ENCODE measurements at places on chromosomes 5 and 9. TPM values are rescaled to one million over a fixed set of nuclear protein-coding genes. Genes with fewer than 3 reads are reported as not detected.
A peak's percentile ranks its signal among the peaks of the same experiment; 100 is the strongest.

- DNase-seq, result no peak
Observed at GRCh38 chr9:17216011-17216410, 81.2 kb downstream of the CNTLN start.

DNA sequence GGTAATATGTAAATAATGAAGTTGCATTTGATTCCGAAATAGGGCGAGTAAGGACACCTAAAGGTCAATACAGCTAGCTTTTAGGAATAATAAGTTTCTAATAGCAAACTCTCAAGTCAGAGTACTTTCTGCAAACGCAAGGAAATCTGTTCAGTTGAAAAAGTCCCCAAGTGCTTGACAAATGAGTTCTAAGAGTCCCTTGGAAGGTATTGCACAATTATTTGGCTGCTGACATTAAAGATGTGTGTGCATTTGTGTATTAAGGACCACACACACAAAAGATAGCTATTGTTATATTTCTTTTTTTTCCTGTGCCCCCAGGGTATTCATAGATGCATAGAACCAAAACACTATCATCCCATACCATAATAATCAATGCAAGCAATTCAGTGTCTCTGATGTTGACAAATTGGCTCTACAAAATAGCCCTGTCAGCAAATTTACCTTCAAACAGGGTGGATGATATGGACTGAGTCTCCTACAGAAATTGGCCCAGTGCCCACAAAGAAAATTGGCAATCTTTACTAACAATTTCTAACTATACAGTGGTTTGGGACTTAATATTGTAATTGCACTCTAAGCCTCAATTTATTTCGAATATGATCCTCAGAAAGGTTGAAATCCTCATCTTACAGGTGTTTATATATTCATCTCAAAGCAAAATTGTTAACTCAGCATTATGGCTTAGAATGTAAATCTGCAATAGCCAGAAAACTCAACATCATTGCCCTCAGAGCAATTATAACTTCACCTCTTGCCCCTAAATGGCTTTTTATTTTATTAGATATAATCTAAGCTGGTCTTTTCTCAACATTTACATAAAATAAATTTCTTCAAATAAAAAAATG lies 827.2 kb downstream of the MAT2B start:
- DNase-seq, result no peak

The PLAC8L1 gene
- 0.62 TPM for total RNA-seq

The FGFR4 gene
- total RNA-seq, result 1.4 TPM

GRCh38 chr5:120016717-120017382 lies 387.5 kb downstream of the FAM170A start:
- no peak for DNase-seq

DNA sequence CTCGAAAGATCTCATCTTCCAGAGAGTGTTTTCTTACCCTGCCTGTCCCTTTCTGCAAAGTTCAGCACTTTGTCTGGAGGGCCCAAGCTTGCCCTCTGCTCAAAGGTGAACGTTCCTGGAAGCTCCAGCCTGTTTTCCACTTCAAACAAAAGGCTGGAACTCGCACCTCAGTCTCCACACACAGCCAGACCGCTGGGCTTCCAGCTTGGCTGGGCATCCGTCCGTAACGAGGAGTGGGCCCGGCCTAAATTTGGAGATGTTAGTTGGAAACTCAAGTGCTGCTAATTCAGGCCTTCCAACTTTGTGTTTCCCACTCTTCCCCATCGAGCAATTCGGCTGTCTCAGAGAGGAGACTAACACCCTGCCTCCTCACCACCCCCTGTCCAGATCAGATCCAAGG lies 35.1 kb downstream of the FGF18 start:
- no peak for DNase-seq

The ACSL6 gene
- total RNA-seq, result 4.4 TPM

- no peak for DNase-seq
Observed at GRCh38 chr5:159536646-159537045, 206.4 kb upstream of the IL12B start.

DNA sequence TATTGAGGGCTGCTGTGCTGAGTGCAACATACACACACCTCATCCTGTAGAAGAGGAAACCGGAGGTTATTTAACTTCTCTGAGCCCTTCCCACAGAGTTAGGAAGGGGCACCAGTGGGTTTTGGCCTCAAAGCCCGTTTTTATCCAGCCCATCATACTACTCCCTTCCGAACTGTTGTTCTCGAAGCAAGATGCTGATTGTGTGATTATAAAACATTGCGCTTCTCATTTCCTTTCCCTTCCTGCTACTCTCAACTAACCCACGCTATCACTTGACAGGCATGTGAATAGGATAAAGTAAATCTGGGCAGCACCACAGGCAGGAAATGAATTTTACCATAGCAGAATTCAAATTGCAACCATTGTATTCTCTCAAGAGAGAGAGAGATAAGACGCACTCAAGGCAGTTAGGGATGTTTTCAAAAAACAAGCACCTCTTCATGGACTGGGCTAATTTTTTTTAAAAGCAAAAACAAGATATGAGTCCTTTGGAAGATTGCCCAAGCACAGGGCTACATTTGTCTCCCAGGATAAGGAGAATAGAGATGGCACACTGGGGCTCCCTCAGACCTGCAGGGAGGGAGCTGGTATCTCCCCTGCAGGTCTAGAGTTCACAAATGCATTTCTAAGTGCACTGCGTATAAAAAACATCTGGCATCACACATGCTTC lies 52.6 kb downstream of the GNA14 start:
- no peak for DNase-seq

DNA sequence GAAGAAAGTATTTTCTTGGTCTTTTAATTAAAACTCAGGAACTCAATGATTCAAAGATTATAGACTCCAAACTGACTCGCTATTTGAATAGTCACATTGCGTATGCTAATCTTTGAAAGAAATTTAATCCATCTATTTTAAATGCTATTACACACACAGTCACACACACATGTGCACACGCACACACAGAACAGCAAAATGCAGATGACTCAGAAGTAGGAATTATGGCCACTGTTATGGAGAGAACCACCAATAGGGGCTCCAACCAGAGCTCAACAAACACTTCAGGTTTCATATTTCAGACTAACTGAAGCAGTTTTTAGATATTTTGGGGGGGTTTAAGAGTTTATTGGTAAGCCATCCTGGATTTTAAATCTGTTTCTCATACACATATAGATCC lies 1917.9 kb downstream of the EFNA5 start:
- no peak for DNase-seq

The TAL2 gene
- total RNA-seq, result not detected

The TMEM232 gene
- total RNA-seq, result 1.7 TPM

GRCh38 chr5:81140943-81141342 lies 92.2 kb upstream of the CKMT2 start:
- peak; percentile 52 for DNase-seq

GRCh38 chr5:13346401-13346800 lies 598.1 kb downstream of the DNAH5 start:
- DNase-seq, result no peak

The PCDHA1 gene
- total RNA-seq, result not detected

The GBGT1 gene
- 12.8 TPM for total RNA-seq

GRCh38 chr5:149824120-149824519 lies 94.0 kb downstream of the PPARGC1B start:
- no peak for DNase-seq

GRCh38 chr5:142636093-142636492 lies 49.8 kb downstream of the FGF1 start:
- no peak for DNase-seq

The PTGS1 gene
- 6.0 TPM for total RNA-seq

- DNase-seq, result no peak
Observed at GRCh38 chr9:76654051-76654461, 110.2 kb upstream of the PCA3 start.

- DNase-seq, result peak; percentile 81
Observed at GRCh38 chr9:136122425-136123383, 4.0 kb upstream of the TMEM250 start.

- no peak for DNase-seq
Observed at GRCh38 chr5:167945542-167946384, 345.7 kb upstream of the WWC1 start.

DNA sequence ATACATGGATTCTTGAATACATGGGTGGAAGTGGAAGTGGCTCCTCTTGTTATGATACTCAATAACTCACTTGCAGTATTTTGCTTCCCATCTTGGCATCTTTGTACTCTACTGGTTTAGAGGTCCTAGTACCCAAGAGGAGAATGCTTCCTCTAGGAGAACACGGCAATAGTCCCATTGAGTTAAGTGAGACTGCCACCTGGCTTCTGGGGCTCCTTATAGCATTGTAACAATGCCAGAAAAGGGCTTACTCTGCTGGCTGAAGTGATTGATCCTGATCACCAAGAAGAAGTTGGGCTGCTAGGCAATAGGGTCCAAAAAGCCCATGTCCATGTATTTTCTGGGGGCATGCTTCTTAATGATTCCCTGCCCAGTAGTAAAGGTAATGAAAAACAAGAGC lies 627.6 kb upstream of the SGCD start:
- no peak for DNase-seq

DNA sequence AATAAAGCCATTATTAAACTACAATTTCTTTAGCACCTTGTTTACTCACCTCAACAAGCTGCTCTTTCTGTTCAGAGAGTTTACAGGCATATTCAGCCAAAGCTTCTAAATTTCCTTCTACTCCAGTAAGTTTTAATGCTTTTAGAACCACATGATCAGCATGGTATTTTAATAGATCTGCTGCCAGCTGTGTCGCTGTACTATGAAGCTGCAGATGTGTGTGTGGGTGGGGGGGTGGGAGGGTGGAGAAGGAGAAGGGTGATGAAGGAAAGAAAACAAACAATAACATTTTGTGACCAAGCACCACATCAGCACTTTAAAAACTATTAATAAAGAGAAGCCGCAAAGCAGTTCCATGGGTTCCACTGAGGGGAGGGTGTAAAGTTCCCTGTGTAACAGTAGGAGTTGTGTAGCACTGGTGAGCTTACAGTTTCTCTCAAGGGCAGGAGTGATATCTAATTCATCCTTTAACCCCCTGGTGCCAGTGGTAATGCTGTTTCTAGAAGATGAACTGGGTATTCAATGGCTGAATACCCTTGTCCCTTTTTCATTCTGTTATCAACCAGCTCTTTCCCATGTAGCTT lies 38.5 kb downstream of the ABITRAM start:
- no peak for DNase-seq

DNA sequence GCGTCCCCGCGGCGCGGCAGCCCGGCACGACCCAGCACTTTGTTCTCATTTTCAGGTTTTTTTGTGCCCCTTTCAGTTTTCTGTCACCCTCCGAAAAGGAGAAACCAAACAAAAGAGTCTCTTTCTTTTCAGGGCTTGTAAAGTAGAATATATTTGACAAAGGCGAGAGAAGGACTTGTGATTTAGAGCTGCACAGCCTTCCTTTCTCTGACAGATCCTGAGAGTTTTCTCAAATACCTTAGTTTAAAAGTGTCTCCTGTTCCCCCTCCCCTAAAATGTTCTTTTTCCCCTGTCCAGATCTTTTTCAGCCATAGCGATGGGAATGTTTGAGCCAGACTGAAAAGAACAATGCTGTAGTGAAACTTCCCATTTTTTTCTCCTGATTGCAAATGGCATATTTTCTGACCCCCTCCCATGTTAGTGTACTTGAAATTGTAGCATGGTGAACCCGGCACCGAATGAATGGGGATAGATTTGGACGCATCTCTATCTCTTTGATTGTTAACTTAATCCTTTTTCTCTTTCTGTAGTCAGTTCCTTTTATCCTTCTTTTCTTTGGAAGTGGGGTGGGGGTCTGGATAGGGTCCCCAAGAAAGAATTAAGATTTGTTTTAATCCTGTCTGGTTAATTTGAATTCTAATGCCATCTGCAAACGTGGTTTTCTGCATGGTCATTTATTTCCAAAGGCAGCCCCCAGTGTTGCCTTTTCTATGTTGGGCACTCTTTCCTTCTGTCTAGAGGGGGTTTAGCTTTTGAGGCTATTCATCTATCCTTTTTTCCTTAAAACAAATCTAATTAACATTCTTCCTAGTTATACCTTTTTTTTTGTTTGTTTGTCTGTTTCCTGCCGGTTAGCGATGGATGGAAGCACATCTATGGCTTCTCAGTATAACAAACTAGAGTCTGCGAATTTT lies 2.2 kb downstream of the ZSWIM6 start:
- DNase-seq, result no peak

The C6 gene
- 175 TPM for total RNA-seq

DNA sequence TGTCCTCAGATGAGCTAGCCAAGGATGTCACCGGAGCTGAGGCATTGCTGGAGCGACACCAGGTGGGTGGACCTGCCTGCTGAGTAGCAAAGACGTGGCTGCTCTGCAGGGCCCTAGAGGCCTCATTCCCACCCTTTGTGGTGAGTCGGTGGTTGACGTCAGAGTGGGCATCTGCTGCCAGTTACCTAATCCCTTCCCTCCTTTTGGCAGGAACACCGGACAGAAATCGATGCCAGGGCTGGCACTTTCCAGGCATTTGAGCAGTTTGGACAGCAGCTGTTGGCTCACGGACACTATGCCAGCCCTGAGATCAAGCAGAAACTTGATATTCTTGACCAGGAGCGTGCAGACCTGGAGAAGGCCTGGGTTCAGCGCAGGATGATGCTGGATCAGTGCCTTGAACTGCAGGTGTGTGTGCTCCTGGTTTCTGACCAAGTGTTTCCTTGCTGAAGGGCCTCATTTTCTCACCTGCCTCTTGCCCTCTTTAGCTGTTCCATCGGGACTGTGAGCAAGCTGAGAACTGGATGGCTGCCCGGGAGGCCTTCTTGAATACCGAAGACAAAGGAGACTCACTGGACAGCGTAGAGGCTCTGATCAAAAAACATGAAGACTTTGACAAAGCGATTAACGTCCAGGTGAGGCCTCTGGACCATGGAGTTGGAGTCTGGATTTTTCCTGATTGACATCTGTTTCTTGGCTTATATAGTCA lies 48.9 kb downstream of the DYNC2I2 start:
- peak; percentile 87 for DNase-seq

GRCh38 chr9:78112406-78112805 lies 80.8 kb upstream of the GNAQ start:
- no peak for DNase-seq

The PPP3R2 gene
- total RNA-seq, result not detected

- DNase-seq, result no peak
Observed at GRCh38 chr5:102531506-102531905, 32.7 kb upstream of the SLCO6A1 start.

The TMEM174 gene
- total RNA-seq, result not detected

DNA sequence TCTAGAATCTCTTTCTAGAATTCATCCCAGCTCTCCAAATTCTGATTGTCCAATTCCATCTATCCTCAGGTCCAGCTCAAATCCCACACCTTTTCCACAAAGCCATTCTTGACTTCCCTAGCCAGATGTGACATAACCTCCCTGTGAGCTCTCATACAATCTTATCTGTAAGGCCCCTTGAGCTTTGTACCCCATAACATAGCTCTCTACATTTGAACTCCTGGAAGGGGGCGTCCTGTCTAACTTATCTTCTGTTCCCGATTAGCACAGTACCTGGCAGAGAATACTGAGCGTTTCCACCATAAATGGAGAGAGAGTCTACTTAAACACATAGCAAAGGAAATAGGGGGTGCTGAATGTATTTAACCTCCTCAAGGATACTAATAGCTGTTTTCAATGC lies 251.6 kb upstream of the RGMB start:
- DNase-seq, result no peak

The SPINK4 gene
- not detected for total RNA-seq

The DNM1 gene
- total RNA-seq, result 14.0 TPM

The ANKRD20A1 gene
- 6.3 TPM for total RNA-seq

DNA sequence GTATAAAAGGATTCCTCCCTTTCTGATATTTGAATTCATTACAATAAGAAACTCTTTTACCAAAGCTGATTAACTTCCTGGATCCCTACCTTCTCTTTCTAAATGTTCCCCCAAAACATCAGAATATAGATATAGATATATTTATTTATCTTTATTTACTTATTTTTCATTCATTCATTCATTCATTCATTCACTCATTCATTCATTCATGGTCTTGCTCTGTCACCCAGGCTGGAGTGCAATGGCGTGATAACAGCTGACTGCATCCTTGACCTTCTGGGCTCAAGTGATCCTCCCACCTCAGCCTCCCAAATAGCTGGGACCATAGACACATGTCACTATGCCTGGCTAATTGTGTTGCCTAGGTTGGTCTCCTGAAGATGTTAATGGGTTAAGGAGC lies 30.7 kb downstream of the GIN1 start:
- DNase-seq, result no peak

All from left cardiac atrium (tissue), 4 donors.